Activated T-helper 17 cell treated with anti-CD3 and anti-CD28 coated beads, Interleukin-2, amount 50 U/mL, for 72 hours (primary cell): ENCODE measurements at places on chromosomes 6 and 20.

DNA sequence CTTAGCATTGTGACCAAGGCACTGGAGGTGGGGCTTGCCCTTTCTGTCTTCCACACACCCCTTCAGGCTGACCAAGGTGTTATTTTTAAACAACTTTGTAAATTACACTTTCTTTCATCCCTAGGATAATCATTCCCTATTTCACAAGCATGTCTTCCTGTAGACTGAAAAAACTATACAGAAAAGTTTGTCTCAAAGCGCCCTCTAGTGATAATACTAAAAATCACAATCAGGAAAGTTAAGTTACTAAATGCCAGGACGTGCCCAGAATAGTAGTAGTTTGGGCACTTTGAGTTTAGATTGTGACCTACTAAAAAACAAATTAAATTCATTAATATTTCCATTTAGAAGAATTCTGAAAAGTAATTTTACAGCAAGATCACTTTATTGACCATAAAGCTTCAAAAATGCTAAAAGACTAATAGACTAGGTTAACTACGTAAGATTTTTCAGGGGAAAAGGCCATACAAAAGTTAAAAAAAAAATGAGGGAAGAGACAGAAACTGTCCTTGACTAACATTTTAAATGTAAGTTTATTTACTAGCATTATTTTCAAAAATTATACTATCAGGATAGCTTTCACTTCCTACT is 123.3 kb upstream of the DUSP22 start:
- no peak for ATAC-seq

GRCh38 chr6:2990248-2990931 is 9.3 kb upstream of the NQO2 start:
- ATAC-seq, result no peak

GRCh38 chr20:5504061-5504739 is 187.4 kb upstream of the PROKR2 start:
- ATAC-seq, result no peak

GRCh38 chr6:3549314-3549940 is 92.6 kb upstream of the SLC22A23 start:
- ATAC-seq, result no peak

DNA sequence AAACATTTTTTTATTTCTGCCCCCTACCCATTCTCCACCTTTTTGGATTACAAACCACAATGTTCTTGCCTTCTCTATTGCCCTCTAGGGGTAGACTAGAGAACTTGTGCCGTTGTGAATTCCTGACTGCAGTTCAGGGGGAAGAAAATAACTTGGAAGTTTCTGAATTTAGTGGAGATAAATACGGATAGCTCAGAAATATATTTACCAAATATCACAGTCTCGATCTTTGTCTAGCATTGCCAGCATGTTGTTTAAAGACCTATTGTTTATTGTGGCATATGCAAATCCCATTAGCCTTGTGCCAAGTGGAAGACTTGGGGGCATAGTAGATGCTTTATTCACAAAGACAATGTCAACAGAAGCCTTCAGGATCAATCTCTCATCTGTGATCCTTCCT is 154.1 kb upstream of the MMS22L start:
- no peak for ATAC-seq

GRCh38 chr6:167530951-167531350 is 206.1 kb downstream of the TTLL2 start:
- ATAC-seq, result no peak
